ENCODE measurements at places on chromosomes 11 and 22.

DNA sequence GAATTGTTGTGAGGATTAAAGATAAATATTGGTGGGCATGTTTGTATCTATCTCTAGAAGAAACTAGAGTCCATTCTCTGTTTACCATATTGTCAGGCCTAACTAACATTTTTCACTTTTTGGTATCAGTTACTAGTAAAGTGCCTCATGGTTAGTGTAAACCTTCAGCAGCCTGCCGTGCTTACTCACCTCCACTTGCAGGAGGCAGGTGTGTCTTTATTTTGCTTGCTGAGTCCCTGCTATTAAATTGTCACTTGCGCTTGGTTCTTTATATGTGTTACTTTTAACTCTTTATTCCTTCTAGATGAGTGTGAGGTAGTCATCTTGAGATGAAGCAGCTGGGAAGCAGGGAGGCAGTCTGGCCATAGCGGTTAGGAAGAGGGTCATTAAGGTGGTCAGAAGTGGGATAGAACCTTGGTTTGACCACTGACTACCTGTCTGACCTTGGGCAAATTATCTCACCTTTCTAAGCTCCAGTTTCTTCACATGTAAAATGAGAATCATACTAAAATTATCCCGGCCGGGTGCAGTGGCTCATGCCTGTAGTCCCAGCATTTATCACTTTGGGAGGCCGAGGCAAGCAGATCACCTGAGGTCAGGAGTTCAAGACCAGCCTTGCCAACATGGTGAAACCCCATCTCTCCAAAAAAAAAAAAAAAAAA is 21.2 kb downstream of the PPP6R3 start:
- DNase-seq = no peak

GRCh38 chr11:61162092-61162941 is 1.1 kb upstream of the VPS37C start:
- DNase-seq = peak; percentile 38

- DNase-seq = no peak
Measured at GRCh38 chr11:95451261-95451660, 220.3 kb upstream of the SESN3 start.

GRCh38 chr11:78698612-78699011 is 123.9 kb upstream of the NARS2 start:
- peak; percentile 38 for DNase-seq

GRCh38 chr22:39348909-39349505 is 784 bp upstream of the SYNGR1 start:
- DNase-seq = no peak

- DNase-seq = no peak
Measured at GRCh38 chr22:17115236-17115635, 5.9 kb downstream of the TMEM121B start.

DNA sequence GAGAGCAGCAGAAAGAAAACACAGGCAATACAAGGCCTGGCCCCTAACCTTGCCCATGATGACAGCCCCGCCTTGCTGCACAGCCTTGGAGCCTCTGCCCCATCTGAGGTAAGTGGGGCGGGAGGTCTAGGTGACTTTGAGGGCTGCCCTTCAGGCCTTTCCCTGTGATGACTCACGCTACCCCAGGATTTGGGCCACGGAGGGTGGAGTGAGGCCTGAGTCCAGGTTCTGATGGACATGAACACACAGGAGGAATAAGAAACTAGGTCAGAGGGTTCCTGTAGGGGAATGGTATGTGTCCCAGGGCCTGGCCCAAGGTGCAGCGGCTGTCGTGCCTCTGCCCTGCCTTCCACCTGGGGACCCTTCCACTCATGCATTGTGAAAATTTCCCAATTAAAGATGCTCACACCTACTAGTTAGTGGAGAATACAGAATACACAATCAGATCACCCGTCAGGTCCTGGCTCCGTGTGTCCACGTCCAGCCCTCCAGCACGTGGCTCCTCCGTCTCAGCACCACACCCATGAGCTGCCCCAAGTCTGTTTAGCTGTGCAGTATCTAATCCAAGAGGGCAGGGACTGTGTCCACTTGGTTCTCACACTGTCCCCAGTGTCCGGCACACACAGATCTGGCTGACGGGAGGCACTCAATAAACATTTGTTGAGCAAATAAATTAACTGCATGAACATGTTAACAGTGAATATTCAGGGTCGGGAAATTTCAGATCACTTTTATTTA is 111.0 kb downstream of the CHST1 start:
- DNase-seq = no peak

GRCh38 chr22:39634530-39635405 is 64.2 kb downstream of the CACNA1I start:
- DNase-seq = peak; percentile 72

- DNase-seq = peak; percentile 8
Measured at GRCh38 chr22:50485221-50486131, 1.2 kb upstream of the MIOX start.

- no peak for DNase-seq
Measured at GRCh38 chr11:119858288-119858687, 129.3 kb upstream of the NECTIN1 start.

DNA sequence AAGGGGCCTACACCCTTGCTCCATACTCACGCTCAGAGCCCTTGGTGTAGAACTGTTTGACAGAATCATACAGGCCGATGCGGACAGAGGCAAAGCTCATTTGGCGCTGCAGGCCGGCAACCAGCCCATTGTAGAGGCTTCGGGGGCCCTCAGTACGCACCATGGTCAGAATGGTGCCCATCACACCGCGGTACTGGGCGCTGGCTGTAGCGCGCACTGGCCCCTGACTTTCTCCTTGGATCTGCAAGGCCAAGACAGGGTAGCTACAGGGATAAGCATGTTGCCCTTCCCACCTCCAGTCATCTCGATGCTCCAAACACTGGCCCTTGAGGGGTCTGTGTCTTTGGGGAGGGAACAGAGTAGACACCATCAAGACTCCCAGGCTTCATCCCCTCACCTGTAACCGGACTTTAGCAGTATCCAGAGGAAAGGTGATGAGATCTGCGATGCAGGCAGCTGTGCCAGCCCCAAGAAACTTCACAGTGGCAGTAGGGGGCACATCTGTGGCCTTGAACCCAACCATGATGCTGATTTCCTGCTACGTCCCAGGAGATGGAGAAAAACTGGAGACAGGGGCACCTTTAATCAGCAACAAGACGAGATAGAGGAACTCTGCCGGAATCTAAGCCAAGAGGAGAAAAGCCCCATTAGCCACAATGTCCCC is 4.7 kb downstream of the UCP2 start:
- no peak for DNase-seq

GRCh38 chr11:69658626-69659450 is 16.3 kb downstream of the LTO1 start:
- DNase-seq = no peak

- no peak for DNase-seq
Measured at GRCh38 chr11:56693428-56693827, 5.5 kb upstream of the OR9G1 start.

DNA sequence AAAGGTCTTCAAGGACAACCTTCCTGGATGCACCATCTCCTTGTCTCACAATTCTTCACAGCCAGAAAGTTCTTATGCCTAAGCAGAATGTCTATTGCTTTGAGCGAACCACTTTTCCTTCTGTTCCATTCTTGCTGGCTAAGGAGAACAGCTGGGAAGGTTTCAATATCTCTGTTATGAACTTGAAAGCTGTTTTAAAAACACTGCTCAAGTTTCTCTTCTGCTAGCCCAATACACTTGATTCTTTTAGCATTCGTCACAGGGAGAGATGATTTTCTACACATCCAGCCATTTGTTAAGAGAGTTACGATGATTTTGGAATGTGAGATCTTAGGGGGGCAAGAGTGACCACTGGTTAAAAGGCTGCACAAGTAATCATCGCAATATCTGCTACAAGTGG is 249.3 kb downstream of the KIRREL3 start:
- DNase-seq = no peak

- peak; percentile 45 for DNase-seq
Measured at GRCh38 chr22:45585437-45585755, 82.7 kb downstream of the FBLN1 start.

- DNase-seq = no peak
Measured at GRCh38 chr22:49476176-49476575, 351.5 kb downstream of the BRD1 start.

GRCh38 chr22:42970029-42970428 is 44.9 kb downstream of the PACSIN2 start:
- no peak for DNase-seq

DNA sequence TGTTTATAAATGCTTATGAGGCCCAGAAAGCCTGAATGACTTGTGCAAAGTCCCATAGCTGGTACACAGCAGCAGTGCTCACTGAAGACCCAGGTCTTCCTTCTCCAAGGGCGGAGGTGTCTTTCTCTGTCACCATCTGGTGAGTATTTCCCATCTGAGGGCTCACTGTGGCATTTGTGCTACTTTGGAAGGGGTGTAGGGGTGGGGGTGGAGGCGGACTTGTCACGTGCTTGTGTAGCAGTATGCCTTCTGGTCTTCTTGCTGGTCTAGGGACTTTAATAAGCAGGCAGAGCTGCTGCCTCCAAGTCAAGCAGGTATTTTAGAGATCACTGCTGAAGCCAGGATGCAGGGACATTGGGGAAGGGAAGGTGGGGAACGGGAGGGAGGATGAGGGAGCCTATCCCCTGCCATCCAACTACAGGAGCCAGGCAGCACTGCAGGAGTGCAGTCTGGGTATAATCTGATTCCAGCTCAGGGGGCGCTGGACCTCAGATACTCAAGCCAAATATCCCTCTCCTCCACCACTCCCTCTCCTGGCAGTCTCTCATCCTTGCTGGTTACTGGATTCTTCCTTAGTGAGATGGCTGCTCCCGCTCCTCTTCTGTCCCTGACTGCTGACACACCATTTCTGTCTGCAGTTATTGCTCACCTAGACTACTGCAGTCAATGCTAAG is 3.4 kb downstream of the ABCC8 start:
- peak; percentile 48 for DNase-seq

GRCh38 chr11:74849525-74850391 is 99.1 kb downstream of the XRRA1 start:
- peak; percentile 60 for DNase-seq

- peak; percentile 14 for DNase-seq
Measured at GRCh38 chr22:47836957-47837356, 1074.5 kb downstream of the TBC1D22A start.

DNA sequence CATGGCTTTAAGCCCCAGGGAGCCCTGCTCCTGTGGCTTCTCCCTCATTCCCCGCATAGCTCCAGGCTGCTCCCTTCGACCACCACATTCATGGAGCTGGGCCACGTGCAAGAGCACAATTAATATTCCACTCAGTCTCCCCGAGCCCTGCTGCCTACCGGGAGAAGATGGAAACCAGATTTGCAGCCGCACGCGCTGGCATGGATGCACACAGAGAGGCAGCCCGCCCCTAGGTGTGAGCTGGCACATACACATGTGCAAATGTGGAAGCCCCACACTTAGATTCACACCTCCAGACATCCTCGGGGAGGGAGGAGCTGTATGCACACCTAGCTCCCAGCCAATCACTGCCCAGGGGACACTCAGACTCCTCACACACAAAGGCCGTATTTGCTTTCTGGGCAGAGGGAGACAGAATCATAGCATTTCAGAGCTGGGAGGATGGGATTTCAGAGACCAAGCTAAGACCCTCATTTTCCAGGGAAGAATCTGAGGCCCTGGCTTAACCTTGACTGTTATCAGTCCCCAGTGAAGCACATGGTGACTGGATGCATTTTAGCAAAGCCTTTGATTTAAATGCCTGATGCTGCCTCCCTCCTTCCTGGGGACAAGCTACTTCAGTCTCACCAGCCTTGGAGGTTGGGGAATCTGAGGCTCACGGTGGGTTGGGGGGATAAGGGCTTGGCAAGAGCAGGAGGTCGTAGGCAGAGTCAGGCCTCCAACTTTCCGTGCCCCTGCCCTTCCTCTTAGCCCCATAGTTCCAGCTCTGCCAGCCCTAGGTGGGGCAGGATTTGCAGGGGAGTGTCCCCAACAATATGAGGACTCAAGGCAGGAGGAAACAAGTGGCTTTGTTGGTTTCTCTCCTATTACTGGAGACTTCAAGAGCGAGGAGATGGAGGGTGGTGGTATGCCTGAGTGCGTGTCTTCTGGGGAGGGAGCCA is 5.3 kb upstream of the CREB3L1 start:
- DNase-seq = no peak

DNA sequence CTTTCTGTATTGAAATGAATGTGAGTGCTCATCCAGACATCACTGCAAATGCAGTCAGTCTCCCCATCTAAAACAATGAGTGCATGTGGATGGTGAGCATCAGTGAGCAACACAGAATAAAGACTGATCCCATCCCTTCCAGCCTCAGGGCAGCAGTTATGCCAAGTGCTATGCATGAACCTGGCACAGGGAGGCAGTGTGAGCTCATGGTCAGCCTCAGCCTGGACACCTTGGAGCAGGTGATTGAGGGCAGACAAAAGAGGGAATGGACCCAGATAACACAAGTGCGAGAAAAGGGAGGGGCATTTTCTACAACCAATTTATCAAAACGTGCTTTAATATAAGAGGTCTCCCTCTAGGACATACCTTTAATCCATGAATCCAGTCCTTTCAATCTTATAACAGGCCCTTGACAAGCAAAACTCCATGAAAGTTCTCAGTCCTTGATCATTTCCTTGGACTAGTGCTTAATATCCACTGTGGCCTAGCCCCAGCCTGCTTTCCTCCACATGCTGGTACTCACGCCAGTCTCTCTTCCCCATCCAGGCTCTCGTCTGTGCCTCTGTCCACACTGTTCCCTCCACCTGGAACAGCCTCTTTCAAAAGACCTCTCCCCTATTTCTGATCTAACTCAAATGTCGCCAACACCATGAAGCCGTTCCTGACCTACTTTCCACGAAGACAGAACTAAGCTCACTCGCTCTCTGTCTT is 50.5 kb upstream of the LRRC55 start:
- DNase-seq = peak; percentile 16

DNA sequence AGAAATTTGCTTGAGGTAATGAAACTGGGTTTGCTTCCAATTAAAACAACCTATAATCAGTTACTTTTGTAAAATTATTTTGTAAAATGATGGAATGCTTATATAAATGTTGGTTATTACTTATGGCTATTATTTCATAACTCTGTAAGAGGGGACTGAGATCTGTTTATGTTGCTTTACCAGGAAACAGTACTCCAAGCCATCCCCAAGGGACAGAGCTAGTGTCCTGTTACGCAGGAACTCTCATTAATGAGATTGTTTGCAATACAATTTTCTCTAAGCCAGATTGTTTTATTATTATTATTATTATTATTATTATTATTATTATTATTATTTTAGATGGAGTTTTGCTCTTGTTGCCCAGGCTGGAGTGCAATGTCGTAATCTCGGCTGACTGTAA is 2.3 kb upstream of the NOX4 start:
- DNase-seq = no peak

DNA sequence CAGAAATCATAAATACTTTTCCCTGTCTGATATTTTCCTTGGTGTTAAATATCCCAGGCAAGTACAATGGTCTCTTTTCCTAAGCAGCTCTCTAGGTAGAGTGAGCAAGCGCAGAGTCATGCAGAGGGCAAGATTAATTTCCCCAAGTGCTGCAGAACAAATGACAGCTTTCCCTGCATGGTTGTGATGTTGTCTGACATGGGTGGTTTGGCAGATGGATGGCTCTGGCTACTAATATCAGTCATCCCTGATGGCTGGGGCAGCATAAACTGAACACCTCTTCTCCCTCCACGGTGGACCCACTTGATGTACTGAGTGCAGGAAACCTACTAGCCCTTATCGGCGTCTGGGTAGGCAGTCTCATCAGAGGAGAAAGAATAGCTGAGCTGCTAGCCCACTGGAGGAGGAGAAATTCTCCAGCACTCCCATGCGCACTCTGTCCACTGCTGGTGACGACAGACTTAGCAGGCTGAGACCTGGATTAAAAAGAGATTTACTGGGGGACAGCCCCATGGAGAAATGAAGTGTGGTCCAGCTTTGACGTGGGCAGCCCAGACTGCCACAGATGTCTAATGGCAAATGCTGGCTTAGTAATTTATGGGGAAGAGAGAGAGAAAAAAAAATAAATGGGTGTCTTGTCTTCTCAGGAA is 202.9 kb downstream of the DBX1 start:
- no peak for DNase-seq

- no peak for DNase-seq
Measured at GRCh38 chr22:25054943-25055511, 102.5 kb downstream of the KIAA1671 start.
